B cell (primary cell): ENCODE measurements at places on chromosomes 7 and 10. TPM values are rescaled to one million over a fixed set of nuclear protein-coding genes. Genes with fewer than 3 reads are reported as not detected.

GRCh38 chr7:149884016-149884415, 10.2 kb downstream of the ATP6V0E2 start:
- H3K36me3 ChIP-seq, result peaks cover 3% of the 10 kb centered on the region
- no peak overlapping the region for H3K4me3 ChIP-seq
- peaks cover 12% of the 10 kb centered on the region for H3K4me1 ChIP-seq
- DNase-seq, result peak; percentile 1
- H3K27ac ChIP-seq, result no peak overlapping the region

DNA sequence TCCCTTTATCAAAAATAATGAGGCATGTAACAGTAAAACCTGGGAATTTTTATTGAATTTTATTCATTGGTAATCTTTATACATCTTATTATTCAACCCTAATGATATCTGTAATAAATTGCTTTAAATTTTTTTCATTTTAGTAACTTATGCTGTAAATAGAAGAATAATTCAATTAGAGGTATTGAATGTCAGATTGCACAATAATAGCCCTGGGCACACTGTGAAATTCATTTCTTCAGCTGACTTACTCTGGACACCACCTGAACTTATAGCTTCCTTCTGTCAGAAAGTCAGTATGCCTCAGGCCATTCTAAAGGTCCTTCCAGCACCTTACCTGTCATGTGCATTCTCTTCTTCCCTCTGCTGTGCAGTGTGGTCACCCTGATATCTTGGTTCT, 59.2 kb downstream of the ADAM22 start:
- DNase-seq, result no peak
- no peaks in the 10 kb centered on the region for H3K4me1 ChIP-seq
- H3K27ac ChIP-seq, result no peak overlapping the region

DNA sequence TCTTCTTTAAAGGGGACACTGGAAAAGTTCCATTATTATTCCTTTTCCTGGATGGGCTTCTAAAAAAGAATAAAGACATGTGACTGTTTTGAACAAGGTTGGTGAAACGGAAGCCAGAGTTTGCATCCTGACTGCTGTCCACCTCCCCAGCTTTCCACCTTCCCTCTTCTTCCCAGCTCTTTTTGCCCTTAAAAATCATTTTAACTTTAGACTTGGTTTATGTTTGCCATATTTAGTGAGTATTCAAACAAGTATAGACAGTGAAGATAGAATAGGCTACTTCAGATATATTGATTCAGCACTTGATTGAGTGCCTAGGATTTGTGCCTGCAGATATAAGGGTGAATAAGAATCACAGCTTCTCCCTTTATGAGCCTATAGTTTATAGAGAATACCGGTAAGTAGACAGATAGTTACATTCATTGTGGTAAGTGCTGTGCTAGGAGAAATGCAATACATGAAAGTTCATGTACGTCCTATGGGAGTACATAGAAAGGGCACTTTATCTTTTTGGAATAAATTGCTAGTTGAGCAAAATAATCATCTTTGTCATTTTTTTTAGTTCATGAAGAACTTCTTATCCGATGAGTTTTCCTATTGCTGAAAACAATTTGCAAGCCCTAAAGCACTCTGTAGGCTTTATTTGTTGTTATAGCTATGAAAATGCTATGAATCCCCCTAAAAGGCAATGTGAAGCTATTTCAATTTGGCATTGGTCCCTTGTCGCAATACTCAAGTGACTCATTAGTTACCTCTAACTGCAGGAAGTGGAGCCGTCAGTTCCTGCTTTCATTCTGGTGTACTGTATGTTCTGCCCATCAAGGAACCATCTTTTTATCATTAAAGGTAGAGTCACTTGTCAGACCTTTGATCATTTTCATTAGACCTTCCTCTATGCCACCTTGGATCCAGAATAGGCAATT, 57.2 kb upstream of the STRIP2 start:
- no peak overlapping the region for H3K27ac ChIP-seq
- H3K4me3 ChIP-seq, result no peak overlapping the region
- no peaks in the 10 kb centered on the region for H3K27me3 ChIP-seq

DNA sequence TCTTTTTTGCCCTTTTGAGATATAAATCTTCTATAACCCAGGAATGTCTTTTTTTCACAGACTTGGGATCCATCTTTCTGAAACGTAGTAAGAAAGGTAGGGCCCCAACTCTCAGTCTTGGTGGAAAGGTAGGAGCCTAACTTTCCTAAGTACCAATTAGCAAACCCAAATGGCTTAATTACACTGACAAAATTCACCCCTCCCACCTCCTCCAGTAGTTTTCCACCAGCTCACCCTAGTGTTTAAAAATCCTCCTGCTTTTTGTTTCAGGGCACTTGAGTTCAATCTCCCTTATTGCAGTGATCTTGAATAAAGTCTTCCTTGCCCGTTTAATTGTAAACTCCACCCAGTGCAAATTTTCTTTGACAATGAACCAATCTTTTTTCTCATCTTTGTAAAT, 600.0 kb downstream of the PHTF2 start:
- no peaks in the 10 kb centered on the region for H3K36me3 ChIP-seq
- H3K4me3 ChIP-seq, result no peak overlapping the region
- H3K4me1 ChIP-seq, result no peaks in the 10 kb centered on the region
- no peak for DNase-seq
- H3K27me3 ChIP-seq, result no peaks in the 10 kb centered on the region

DNA sequence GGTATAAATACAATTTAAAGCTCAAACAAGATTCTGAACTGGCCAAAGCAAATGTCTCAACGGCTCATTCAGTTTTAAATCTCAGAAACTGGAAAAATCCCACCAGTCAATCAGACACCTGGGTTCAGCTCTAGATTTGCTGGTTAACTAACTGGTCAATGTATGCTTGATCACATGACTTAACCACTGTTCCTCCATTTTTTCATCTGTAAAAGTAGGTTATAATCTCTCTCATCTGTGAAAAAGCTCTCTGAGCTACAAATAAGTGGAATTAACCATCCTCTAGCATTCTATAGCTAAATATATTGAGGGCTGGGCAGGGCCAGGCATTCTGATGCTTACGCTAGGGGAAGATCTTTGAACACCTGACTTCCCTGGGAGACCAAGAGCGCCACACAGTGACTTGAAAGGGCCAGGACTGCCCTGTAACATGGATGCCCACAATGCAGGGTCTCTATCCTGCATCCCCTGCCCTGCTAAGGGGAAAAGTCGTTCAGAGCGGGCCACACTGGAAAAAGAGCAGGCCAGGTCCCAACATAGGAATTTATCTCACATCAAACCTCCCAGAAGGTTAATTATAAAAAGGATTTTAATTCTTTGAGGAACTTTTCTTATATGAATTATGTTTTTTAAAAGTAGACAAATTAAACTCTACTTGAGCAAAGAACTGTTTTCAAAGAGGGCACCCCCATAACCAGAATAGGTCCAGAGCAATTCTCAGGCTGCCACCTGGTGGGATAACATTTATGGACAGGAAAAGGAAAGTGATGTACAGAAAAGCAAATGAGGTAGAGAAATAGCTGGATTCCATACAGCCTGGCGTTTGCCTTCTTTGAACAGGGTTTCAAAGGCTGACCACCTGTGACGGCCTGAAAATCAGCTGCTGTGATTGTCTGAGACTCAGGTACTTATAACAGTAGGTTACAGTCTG, 1.8 kb downstream of the RP9 start:
- H3K4me1 ChIP-seq, result peaks cover 48% of the 10 kb centered on the region
- H3K27ac ChIP-seq, result peak overlapping the region; percentile 48
- H3K4me3 ChIP-seq, result peak overlapping the region; percentile 74
- H3K36me3 ChIP-seq, result no peaks in the 10 kb centered on the region

DNA sequence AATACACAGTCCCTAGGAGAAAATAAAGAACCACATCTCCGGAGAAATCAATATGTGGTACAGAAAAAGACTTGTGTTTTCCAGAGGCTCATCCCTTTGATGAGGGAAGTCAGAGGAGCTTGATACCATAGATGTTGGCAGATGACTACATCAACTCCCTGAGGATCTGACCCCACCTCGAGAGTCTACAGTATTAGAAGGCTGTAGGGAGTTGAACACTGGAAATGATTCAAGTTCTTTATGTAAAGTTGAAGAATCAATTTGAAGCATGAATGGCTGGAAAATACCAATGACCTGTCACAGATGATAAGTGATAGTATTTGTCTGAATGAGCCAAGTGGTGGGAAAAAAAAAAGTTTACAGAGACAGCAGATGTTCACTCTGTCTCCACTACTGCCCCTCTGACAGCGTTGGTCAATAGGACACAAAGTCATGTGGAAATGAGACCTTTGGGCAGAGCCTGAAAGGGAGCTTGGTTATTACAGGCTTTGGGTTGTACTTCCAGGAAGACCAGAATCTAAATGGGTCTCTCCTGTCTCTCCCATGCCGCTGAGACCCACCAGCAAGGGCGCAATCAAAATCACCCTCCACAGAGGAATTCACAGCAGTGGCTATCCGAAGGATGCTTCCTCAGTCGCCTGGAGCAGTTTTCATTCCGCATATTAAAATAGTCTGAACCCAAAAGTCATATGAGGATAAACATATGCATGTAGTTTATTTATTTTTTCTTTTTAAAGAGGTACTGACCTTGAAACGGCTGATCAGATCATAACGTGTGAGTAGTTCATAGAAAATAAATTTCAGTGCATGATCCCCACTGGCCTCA, 185.7 kb downstream of the PPP1R17 start:
- no peak overlapping the region for H3K4me3 ChIP-seq
- H3K27me3 ChIP-seq, result no peaks in the 10 kb centered on the region
- no peak for DNase-seq
- no peak overlapping the region for H3K27ac ChIP-seq
- H3K36me3 ChIP-seq, result no peaks in the 10 kb centered on the region

- H3K27me3 ChIP-seq, result peaks cover 3% of the 10 kb centered on the region
- H3K4me3 ChIP-seq, result no peak overlapping the region
- no peak overlapping the region for H3K27ac ChIP-seq
- H3K4me1 ChIP-seq, result no peaks in the 10 kb centered on the region
- H3K36me3 ChIP-seq, result no peaks in the 10 kb centered on the region
- no peak for DNase-seq
Observed at GRCh38 chr10:95569368-95569767, 8.2 kb upstream of the SORBS1 start.

GRCh38 chr7:140230516-140230860, 53.7 kb upstream of the KDM7A start:
- peak overlapping the region; percentile 80 for H3K4me3 ChIP-seq
- peak; percentile 88 for DNase-seq
- H3K27me3 ChIP-seq, result no peaks in the 10 kb centered on the region
- peaks cover 80% of the 10 kb centered on the region for H3K4me1 ChIP-seq

Gene NAT16
- not detected in 2 replicates for polyA plus RNA-seq

Gene DNAH11
- not detected in 2 replicates for polyA plus RNA-seq

Gene MEIG1
- polyA plus RNA-seq, result not detected in 2 replicates

Gene SPDYE2
- 0.07 TPM in 1 of 2 replicates, not detected in the other for polyA plus RNA-seq

Gene MEPCE
- polyA plus RNA-seq, result 54.5 and 57.2 TPM in 2 replicates

Gene DEPP1
- polyA plus RNA-seq, result not detected in 2 replicates
